Mesothelial cell of epicardium (in vitro differentiated cells): ENCODE measurements at places on chromosomes 13 and 19.

GRCh38 chr13:34161931-34162543, 344.1 kb downstream of the RFC3 start:
- DNase-seq: no peak

- DNase-seq: peak; percentile 59
These were observed 2.2 kb downstream of the PDE4C start for GRCh38 chr19:18223860-18224524.

GRCh38 chr19:7930765-7931164, 4.8 kb upstream of the CTXN1 start:
- no peak for DNase-seq

DNA sequence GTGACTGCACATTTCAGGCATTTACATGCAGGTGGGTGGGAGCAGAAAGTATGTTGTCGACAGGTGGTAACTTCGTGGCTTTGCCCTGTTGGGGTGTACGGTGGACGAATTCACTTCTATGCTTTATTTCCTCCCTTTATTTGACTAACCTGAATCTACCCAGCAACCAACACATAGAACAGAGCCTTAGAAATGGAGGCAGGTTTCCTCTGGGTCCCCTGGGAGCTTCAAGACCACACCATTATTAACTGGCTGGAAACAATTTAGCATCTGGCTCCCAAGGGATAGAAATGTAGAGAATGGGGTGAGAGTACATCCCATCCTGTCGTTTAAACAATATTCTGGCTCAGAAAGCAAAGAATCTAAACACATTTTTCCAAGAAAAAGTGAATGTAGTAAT, 244.4 kb downstream of the DLEU7 start:
- DNase-seq: no peak

DNA sequence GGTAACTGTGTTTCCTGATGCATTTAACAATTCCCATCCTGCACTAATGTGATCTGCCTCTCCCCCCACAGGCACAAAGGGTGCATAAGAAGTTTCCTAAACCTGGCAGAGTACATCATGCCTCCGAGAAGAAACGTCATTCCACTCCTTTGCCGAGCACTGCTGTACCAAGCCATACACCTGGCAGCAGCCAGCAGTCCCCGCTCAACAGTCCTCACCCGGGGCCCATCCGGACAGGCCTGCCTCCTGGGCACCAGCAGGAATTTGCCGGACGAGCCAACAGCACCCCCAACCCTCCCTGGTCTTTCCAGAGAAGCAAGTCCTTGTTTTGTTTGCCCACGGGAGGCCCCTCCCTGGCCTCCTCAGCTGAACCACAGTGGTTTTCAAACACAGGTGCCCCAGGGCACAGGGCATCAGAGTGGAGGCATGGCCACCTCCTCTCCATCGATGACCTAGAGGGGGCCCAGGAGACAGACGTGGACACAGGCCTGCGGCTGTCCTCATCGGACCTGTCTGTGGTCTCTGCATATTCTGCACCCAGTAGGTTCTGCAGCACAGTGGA, 58.3 kb downstream of the FAM124A start:
- DNase-seq: no peak

- no peak for DNase-seq
These were observed 521.5 kb upstream of the SPRY2 start for GRCh38 chr13:80862456-80862855.

GRCh38 chr13:97502181-97502580, 68.2 kb downstream of the RAP2A start:
- DNase-seq: no peak

DNA sequence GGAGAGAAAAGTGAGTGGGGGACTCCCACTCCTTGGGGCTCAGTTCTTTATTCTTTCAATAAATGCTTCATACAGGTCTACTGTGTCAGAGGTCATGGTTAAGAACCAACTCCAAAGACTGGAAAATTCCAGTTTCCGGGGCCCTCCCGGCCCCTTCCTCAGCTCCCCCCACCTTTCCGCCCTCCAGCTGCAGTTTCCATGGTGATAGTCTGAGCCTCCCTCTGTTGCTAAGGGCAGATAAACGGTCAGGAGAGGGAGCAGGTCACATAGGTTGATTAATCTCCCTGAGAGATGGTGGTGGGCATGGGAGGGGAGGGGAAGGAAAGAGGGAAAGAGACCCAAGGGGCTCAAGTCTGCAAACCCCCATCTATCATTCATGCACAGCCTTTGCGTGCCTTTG, 131.5 kb upstream of the USP29 start:
- no peak for DNase-seq

GRCh38 chr13:41307884-41308640, 3.0 kb upstream of the NAA16 start:
- no peak for DNase-seq

- no peak for DNase-seq
These were observed 1183.9 kb downstream of the DIAPH3 start for GRCh38 chr13:58979851-58980250.

- no peak for DNase-seq
These were observed 1117.2 kb upstream of the MIR17HG start for GRCh38 chr13:90230311-90230710.

DNA sequence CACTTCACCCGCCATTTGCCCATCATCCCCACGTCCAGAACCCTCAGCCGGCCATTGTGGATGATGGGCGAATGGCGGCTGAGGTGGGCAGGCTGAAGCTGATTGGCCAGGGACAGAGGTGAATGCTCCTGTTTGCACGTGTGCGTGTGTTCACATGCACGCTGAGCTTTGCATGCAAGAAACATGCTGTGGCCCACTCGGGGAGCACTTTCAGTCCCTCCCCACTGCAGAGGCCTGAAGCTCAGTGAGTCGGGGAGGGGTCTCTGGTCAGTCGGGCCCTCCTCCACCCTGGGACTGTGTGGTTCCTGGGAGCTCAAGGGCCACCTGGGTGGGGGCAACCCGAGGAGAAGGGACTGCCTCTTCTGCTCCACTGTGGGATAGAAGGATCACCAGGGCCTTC, 24.9 kb downstream of the CEBPA start:
- no peak for DNase-seq

GRCh38 chr19:57720878-57721277, 6.5 kb downstream of the ZNF671 start:
- DNase-seq: no peak

DNA sequence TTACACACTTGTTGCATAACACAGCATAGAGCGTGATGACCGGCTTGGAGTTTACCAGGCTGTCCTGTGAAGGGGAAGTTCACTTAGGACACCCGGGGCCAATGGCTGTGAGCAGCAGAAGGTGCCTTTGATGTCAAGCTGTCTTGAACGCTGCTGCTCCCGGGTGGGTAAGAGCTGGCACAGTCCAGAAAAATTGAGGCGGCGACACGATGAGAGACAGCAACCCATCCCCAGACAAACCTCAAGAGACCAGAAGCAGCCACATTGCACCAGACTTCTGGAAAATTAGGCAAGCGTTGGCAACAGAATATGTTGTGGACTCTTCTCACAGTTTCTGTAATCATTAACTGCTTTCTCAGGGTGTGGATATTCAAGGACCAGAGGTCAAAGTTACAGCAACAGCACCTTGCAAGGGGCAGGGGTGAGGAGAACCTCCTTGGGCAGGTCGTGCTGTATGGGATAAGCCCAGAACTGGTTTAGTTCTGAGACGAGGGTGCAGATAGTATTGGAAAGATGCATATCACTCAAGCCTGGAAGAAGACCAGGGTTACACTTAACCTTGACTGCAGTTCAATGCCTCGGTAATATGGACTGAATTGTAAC, 10.1 kb downstream of the NFILZ start:
- DNase-seq: no peak

- DNase-seq: no peak
These were observed 736.9 kb upstream of the PCDH9 start for GRCh38 chr13:67967031-67967430.

GRCh38 chr19:53868091-53868891, 608 bp downstream of the MYADM start:
- peak; percentile 75 for DNase-seq

- DNase-seq: no peak
These were observed 5.9 kb upstream of the TEKTIP1 start for GRCh38 chr19:3533033-3533432.

GRCh38 chr19:19657397-19657783, 6.1 kb downstream of the ATP13A1 start:
- no peak for DNase-seq

DNA sequence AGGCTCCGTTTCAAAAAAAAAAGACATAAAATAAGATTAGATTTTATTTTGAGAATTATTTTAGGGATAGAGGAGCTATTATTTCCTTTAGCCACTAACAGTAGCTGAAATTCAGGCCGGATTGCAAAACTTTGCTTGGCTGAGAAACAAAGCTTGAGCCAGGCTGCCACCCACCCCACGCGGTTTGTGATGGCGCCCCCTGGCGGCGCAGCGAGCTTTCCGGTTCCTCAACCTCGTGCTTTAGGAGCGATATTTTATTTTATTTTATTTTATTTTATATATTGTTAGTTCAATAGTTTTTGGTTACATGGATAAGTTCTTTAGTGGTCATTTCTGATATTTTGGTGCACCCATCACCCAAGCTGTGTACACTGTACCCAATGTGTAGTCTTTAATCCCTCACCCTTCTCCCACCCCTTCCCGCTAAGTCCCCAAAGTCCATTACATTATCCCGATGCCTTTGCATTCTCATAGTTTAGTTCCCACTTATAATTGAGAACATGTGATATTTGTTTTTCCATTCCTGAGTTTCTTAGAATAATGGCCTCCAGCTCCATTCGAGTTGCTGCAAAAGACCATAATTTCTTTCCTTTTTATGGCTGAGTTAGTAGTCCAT, 19.8 kb upstream of the CEACAM4 start:
- no peak for DNase-seq

DNA sequence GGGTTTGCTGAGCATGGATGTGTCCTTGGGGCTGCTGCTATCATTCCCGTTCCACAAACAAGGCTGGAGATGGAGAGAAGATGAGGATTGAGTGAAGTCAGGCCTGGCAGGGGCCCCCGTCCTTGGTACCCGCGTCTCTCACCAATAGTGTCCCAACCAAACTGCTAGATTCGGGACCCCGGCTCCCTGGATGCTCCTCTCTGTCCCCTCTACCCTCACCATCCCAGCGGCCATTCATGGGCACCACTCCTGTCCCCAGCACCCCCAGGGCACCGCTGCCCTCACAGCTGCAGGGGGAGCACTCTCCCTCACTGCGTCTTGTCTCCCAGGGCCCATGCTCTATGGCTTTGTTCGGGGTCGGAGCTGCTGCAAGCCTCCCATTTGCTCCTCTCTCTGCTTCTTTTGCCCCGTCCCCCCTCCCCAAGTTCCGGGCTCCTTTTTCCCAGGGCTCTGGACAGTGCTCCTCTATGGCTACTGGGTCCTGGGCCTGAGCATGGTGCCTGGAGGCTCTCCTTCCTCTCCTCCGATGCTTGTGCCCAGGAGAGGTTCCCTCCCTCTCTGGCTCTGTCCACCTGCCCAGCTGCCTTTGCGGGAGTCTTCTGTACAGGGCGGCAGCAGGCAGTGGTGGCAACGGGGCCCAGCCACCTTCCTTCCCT, 219.5 kb downstream of the TEX29 start:
- no peak for DNase-seq

DNA sequence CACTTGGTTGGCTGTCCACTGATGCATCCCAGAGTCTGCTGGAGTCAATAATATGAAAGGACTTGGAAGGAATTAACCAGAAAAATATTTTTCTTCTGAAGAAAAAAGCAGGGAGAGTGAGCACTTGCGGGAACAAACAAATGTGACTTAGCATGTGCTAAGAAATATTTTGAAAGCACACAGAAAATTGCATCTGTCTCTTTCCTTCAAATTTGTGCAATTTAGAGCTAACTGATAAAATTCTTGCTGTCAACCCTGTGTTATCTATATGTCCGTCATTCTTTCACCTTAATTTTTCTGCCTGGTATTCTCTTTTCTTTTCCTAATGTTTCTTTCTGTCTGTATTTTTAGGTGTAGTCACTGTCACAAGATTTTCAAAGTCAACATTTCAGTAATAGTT, 852.6 kb downstream of the PCDH9 start:
- no peak for DNase-seq
